ENCODE measurements at places on chromosomes 7 and 10.

DNA sequence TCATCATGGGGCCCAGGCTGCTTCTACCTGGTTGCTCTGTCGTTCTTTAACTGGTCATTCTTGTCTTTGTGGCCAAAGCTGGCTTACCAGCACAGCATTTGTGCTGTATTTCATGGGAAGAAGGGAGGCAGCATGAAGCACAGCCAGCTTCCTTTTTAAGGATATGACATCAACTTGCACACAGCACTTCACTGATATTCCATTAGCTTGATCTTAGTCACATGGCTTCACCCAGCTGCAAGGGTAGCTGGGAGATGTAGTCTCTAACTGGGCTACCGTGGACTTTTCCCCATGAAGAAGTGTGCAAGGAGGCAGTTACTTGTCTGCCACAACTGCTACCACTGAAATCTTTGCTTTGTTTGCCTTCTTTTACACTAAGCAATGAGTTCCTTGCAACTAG lies 525.2 kb downstream of the LRMDA start:
- DNase-seq, result no peak

- no peak for DNase-seq
Measured at GRCh38 chr7:142864980-142865747, 10.3 kb downstream of the EPHB6 start.

- no peak for DNase-seq
Measured at GRCh38 chr10:27833792-27834191, 88.2 kb upstream of the MKX start.

DNA sequence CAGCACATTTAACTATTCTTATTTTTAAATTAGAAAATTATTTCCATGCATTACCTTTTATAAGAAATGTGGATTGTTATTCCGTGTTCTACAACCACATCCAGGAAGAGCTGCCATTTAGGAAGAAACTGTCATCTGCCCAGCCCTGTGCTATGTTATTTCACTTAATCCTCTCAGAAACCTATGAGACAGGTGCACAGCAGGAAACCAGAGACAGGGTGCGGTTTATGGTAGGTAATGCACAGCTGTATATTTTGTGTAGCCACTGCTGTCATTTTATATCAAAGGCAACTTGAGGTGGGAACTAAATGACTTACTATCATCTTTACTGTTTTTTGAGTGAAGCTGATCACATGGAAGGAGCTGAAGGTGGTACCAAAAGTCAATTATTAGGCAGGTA lies 232.3 kb downstream of the MAGI2 start:
- no peak for DNase-seq

DNA sequence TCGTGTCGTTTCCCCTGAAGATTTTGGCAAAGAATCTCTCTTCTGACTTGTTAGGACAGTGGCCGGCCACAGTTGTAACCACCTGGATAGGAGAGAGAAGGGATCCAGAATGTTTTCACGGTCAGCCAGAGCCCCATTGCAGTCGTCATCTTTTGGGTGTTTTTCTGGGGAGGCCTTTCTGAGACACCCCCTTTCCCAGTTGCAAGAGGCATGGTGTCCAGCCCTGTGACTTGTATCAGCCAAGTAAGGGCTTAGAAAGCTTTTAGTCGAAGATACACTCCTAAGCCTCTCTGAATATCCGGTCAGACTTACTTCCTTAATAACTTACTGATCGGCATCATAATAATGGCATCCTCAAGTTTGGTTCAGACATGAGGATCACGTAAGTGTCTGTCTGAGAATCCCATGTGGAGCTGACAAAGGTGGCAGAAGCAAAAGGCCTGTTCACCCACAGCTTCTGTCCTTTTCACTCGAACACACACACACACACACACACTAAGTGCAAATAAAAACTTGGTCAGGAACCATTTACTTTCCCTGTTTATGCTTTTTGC lies 435.7 kb upstream of the GALNT17 start:
- no peak for DNase-seq

DNA sequence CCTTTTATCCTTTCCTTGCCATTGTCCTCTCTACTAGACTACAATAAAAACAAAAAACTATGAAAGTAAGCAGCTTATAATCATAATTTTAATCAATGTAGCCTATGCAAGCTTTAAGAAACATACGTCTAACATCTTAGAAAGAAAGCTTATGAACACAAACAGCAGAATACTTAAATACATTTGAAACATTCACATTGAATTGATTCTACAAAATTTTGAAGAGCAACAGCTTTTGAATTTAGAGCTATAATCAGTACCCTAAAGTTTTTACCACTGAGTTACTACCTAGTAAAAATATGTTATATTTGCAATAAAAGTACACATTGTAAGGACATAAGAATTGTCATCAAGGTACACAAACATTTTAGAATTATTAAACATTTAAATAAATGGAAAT lies 7.2 kb downstream of the MEOX2 start:
- DNase-seq, result no peak

- DNase-seq, result no peak
Measured at GRCh38 chr7:42639930-42640329, 271.9 kb downstream of the C7orf25 start.

GRCh38 chr10:71324743-71325142 lies 5.7 kb downstream of the SLC29A3 start:
- DNase-seq, result no peak

GRCh38 chr10:19862811-19863515 lies 46.7 kb downstream of the PLXDC2 start:
- DNase-seq, result no peak

DNA sequence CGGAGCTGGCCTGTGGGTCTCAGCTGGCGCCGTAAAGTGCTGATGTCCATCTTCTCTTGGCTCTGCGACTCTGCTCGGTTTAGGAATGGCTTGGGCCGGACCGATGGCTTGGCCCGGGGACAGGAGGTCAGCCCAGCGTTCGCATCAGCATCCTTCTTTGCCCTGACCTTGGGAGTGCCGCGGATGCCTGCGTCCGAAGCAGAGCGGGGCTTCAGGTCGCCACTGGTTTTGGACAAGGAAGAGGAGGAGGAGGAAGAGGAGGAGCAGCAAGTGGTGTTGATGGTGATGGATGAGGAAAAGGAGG lies 109.3 kb downstream of the NEURL1 start:
- no peak for DNase-seq

- DNase-seq, result no peak
Measured at GRCh38 chr10:113337142-113337541, 215.7 kb upstream of the HABP2 start.

- no peak for DNase-seq
Measured at GRCh38 chr7:68269405-68269804, 1272.8 kb downstream of the TYW1 start.

- no peak for DNase-seq
Measured at GRCh38 chr7:29974286-29974685, 15.3 kb downstream of the SCRN1 start.

DNA sequence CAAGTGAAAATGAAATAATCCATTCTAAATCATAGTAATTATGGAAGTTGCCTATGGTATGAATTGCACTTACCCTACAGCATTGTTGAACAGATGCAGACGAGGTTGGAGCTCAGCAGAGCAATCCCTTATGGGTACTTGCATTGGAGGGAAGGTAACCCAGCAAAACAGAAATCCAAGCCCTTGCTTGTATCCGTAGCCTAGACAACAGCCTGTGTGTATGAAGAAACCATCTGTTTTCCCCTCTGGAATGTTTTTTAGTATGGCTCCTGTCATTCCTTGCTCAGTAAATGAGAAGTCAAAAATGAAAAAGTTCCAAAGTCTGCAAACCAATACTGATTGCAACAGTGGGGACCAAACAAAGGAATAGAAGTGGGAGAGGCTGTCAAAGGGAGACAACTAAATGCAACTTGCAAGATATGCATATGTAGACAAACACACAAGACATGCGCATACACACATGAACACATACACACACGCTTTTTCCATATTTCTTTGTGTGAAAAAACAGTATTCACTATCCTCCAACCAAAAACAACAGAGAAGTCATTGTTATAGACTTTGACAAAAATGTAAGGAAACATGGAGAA lies 260.8 kb downstream of the DYNC1I1 start:
- DNase-seq, result no peak

GRCh38 chr10:126199221-126199998 lies 188.9 kb downstream of the ADAM12 start:
- DNase-seq, result no peak

GRCh38 chr10:73019100-73019499 lies 64.5 kb upstream of the PLA2G12B start:
- no peak for DNase-seq

DNA sequence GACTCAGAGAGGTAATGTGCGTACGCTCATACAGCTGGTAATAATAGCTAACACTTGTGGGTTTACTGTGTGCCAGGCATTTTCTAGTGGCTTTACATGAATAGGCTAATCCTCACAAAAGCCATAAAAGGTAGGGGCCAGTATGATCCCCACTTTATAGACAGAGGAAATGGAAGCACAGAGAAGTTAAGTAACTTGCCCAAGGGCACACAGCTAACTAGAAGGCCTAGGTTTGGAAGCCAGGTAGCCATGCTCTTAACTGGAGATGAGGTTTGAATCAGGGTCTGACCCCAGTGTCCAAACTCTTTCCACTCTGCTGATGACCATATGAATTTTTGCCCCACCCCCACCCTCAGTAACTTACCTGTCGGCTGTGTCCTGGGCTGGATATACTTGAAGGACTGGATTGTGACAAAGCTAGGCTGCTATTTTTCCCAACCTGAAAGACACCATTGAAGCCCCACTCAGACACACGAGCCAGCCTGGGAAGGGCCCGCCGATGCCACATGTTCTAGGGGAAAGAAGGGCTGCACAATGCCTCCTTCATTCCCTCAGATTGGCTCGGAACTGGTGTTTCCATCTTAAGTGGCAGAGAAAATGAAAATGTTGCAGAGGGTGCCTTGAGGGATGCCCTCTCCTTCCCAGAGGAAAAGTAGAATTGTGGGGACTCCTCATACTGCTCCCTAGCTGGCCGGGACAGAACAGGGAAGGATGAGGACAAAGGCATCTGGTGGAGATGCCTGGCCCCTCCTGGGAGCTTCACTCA lies 29.1 kb upstream of the EFCAB10 start:
- DNase-seq, result no peak

GRCh38 chr7:112124061-112124766 lies 82.0 kb downstream of the DOCK4 start:
- DNase-seq, result no peak

GRCh38 chr7:7607010-7607409 lies 33.5 kb upstream of the UMAD1 start:
- no peak for DNase-seq

- no peak for DNase-seq
Measured at GRCh38 chr10:116880716-116881482, 31.6 kb downstream of the ENO4 start.

DNA sequence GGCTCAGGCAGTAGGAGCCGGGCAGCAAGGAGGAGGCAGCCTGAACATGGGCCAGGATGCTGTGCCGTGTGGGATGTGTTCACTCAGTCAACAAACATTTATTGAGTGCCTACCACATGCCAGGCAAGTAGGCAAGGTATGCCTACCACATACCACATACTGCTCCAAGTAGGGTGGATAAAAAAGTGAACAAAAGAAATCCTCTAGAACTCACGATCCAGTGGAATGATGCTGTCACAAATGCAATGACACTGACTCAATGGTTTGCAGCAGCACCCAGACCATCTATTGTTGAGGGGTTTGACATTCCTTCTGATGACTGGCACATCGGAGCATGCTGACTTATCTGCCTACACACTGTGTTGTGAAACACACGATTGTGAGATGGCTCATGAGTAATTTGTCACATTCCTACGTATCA lies 413.5 kb downstream of the NRG3 start:
- no peak for DNase-seq

DNA sequence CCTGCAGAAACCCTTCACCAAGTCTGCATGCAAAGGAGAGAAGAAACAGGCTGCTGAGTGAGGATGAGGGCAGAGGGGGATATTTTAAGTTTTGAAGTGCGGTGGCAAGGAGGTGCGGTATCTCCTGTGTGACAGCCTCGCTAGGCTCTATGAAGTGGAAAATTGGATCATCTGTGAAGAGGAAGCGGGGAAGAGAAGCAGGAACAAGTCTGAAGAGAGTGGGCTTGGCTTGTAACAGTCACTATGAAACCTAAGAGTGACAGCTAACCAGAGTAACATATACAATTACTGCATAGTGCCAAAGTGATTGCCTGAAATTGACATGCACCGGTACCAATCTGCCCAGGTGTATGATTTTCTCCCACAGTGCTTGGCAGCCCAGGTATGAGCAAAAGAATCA lies 287.5 kb upstream of the KLF14 start:
- no peak for DNase-seq

DNA sequence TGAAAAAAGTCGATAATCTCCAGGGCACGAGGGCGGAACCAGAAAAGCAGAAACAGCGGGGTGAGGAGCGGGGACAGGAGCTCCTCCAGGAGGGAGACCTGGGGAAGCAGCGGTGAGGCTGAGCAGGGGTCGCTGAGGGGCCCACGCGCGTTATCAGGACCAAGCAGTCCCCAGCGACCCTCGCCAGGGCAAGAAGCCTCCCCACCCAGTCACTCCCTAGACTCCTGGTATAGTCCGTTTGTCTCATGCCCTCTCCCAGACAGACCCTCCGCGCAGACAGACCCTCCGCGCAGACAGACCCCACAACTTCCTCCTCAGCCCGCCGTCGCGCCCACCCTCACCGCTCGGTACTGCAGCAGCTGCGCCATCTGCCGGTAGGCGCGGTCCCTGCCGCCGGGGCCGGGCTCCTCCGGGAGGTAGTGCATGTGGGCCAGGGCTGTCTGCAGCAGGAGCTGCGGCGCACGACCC lies 6.3 kb downstream of the ATG9B start:
- peak; percentile 87 for DNase-seq

DNA sequence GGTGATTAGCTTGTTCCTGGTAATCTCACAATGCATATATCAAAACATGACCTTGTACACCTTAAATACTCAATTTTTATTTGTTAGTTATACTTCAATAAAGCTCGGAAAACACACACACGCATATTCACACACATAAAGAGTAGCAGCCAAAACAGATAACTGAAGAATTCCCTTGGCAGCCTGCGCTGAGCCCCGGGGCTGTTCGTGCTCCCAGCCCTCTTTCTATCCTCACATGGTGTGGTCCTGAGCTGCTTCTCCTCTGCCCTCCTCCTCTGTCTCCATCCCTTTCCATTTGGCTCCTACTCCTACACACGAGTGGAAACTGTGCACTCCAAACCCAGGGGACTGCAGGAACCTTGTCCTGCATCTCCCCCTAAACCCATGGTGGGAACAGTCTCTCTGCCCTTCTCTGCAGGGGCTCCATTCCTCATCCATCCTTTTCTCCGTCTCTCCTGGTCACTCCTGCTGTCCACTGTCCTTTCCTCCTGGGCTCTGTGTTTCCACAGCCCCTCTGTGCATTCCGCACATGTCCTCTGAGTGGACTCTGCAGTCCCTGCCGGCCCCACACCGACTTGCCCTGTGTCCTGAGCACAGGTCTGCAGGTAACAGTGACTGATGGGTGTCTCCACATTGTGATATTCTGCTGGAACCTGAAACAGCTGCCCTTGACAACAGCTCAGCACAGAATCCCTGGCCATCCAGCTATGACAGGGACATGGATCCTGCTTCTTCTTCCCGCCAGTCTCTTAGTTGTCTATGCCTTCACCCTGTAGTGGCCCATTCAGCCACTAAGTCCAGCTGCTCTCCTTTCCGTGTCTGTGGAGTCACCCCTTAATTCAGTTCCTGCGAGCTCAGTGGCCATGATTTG lies 216.8 kb upstream of the ZNF32 start:
- no peak for DNase-seq

- DNase-seq, result no peak
Measured at GRCh38 chr10:93576888-93577287, 10.4 kb downstream of the FFAR4 start.

- DNase-seq, result no peak
Measured at GRCh38 chr7:619368-619840, 99.8 kb upstream of the PDGFA start.
